ENCODE measurements at places on chromosomes 13 and 19. TPM values are rescaled to one million over a fixed set of nuclear protein-coding genes. Genes with fewer than 3 reads are reported as not detected.

The OR7C1 gene
- 0.98 TPM for total RNA-seq

The USP12 gene
- total RNA-seq: 21.0 TPM

The LGALS14 gene
- total RNA-seq: not detected

The ATP8A2 gene
- under 0.01 TPM for total RNA-seq

The DIAPH3 gene
- total RNA-seq: 0.64 TPM

The GZMM gene
- total RNA-seq: 1.1 TPM

The ARL11 gene
- total RNA-seq: 0.98 TPM

DNA sequence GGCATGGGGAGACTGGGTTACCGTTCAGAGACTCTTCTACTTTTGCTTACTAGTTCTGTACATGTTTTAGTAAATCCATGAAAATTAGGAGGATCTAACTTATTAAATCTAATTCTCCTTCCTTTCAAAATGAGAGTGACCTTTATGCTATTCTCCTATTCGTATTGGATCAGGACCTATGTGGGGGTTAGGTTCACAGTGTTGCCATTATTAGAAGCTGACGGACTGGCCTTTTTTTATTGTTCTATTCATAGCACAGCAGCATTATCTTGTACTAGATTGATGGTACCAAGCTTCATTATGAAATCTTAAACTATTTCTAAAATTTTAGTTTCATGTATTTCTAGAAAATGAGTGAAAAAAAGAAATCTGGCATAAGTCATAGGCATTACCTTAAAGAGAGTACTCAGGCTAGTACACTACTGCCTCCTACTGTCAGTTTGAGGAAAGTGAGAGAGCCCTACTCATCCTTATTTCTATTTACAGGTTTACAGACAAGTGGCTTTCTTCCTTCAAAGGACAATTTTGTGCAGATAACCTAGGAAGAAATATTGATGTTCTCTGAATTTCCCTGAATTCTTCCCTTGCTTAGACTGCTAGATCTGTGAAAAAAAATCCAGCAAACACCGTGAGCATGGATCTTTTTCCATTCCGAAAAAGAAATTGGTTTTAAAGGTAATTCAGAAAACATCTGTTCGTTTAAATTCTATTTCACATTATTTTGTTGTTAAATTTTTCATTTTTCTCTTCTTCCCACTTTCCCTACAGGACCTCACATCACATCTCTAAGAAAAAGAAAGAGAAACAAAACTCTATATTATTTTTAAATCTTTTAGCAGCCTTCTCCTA is 485.5 kb downstream of the DIAPH3 start:
- DNase-seq: no peak
- no peaks in the 10 kb centered on the region for H3K27me3 ChIP-seq
- no peak overlapping the region for H3K4me3 ChIP-seq
- H3K27ac ChIP-seq: no peak overlapping the region

GRCh38 chr19:48844472-48844871 is 8.2 kb upstream of the HSD17B14 start:
- no peak overlapping the region for H3K4me3 ChIP-seq
- no peaks in the 10 kb centered on the region for H3K27me3 ChIP-seq
- no peaks in the 10 kb centered on the region for H3K36me3 ChIP-seq

DNA sequence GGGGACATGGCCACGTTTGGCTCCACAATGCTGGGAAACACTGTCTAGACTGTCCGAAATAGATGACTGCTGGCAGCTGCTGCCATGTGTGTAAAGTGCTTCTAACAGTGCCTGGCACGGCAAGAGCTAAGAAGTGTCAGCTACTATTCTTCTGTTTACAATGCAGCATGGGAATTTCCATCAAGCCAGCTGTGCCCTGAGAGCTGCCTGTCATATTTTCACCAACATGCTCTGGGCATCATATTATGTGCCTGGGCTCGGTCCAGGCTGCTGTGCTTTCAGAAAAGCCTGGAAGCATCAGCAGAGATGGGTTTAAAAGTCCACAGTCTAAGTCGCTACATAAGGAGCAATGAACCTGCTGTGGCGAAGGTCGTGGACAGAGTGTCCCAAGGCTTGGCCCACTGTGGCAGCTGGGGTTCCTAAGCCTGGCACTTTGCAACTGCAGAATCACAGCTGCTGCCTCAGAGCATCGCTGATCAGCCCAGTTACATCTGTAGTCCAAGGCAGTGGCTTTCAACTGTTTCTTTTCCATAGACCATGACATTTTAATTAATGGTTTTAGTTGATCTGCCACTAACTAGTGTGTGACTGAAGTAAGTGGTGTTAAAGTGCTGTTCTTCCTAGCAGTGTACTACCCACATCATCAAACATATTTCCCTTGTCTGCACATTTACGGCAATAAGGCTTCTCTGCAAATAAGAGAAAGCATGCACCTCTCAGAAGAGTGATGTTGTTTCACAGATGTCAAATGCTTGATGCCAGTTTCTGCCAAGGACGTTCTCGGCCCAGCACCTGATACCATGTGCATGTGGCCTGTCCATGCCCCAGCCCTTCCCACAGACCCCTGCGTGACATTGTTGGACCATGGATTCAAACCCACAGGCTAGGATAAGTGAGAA is 95.7 kb upstream of the C1QTNF9B start:
- no peaks in the 10 kb centered on the region for H3K36me3 ChIP-seq
- no peak overlapping the region for H3K4me3 ChIP-seq
- no peak for DNase-seq
- no peak overlapping the region for H3K27ac ChIP-seq

GRCh38 chr19:34173193-34173956 is 1.1 kb downstream of the LSM14A start:
- H3K4me1 ChIP-seq: peaks cover 20% of the 10 kb centered on the region
- no peaks in the 10 kb centered on the region for H3K36me3 ChIP-seq
- H3K27ac ChIP-seq: peak overlapping the region; percentile 99
- no peaks in the 10 kb centered on the region for H3K27me3 ChIP-seq
- peak; percentile 71 for DNase-seq
- H3K4me3 ChIP-seq: peak overlapping the region; percentile 98

- no peaks in the 10 kb centered on the region for H3K36me3 ChIP-seq
- no peak for DNase-seq
- no peaks in the 10 kb centered on the region for H3K27me3 ChIP-seq
- no peaks in the 10 kb centered on the region for H3K4me1 ChIP-seq
- no peak overlapping the region for H3K27ac ChIP-seq
- H3K4me3 ChIP-seq: no peak overlapping the region
These were observed 4.4 kb upstream of the CNMD start for GRCh38 chr13:52743988-52744387.

GRCh38 chr19:11813703-11814028 is 407 bp upstream of the ZNF440 start:
- no peak for DNase-seq
- H3K4me3 ChIP-seq: peak overlapping the region; percentile 84
- H3K27ac ChIP-seq: peak overlapping the region; percentile 98
- H3K4me1 ChIP-seq: no peaks in the 10 kb centered on the region
- no peaks in the 10 kb centered on the region for H3K36me3 ChIP-seq

- no peaks in the 10 kb centered on the region for H3K27me3 ChIP-seq
- no peak overlapping the region for H3K27ac ChIP-seq
- no peaks in the 10 kb centered on the region for H3K36me3 ChIP-seq
- H3K4me1 ChIP-seq: no peaks in the 10 kb centered on the region
- H3K4me3 ChIP-seq: no peak overlapping the region
These were observed 15.8 kb downstream of the ARHGAP33 start for GRCh38 chr19:35790981-35791813.

DNA sequence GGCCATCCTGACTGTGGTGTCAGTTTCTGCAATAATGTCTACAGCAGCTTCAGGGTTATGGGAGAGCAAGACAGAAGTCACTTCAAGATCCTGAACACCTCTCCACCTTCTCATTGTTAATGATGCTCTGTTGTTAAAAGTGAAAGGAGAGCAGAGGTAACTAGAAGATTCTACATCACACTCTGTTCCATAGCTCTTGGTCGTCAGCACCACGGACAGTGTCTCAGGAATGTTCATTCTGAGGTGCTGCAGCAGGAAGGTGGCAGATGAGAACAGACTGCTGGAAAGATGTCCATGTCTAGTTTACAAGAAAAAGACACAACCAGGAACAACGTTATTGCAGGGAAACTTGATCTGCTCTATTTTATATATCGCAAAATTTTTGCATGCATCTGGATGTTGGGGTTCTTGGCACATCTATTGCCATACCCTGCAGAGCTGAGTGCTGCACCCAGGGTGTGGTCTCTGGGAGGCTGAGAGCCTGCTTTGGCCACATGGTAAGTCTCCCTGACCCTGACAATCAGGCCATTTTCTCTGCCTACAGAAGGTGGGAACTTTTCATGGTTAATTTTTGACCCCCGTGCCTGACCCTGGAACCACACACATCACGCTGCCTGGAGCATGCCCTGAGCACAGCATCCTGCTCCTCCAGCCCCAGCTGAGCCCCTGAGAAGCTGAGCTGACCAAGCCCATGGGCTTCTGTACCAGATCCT is 12.7 kb downstream of the CEACAM21 start:
- H3K36me3 ChIP-seq: no peaks in the 10 kb centered on the region
- no peaks in the 10 kb centered on the region for H3K4me1 ChIP-seq
- no peaks in the 10 kb centered on the region for H3K27me3 ChIP-seq

GRCh38 chr13:98155475-98156109 is 12.7 kb downstream of the FARP1 start:
- no peaks in the 10 kb centered on the region for H3K4me1 ChIP-seq
- no peak overlapping the region for H3K4me3 ChIP-seq
- H3K27ac ChIP-seq: no peak overlapping the region
- no peaks in the 10 kb centered on the region for H3K36me3 ChIP-seq

GRCh38 chr13:26561067-26561466 is 3.6 kb downstream of the WASF3 start:
- H3K4me1 ChIP-seq: no peaks in the 10 kb centered on the region
- H3K4me3 ChIP-seq: no peak overlapping the region
- H3K36me3 ChIP-seq: no peaks in the 10 kb centered on the region
- DNase-seq: no peak

DNA sequence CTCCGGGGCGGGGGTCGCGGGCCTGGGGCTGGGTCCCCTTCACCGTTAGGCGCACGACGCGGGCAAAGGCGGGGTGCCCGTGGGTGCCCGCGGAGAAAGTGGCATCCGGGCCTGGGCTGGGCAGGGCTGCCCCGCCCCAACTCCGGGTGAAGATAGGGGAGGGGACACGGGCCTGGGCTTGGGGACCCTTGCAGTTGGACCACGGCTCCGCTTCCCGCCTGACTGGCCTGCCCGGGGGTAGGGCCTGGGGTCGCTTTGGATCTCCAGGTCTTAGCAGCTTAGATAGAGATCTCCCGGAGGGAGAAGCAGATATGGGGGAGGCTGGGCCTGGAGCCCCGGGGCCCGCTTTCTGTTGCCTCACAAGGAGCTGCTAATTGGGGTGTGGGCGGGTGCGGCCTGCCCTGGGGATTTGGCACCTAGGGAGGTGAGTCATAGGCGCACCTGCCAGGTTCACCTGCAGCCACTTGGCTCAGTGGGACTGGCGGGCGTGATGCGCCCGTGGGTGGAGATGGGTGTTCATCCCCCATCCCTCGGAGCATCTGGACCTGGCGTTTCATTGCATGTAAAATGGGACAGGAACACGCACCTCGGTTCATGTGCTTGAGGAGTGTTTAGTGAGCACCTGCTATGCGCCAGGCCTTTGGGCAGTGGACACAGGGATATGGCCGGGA is 585 bp downstream of the MAP1S start:
- DNase-seq: peak; percentile 59
- H3K4me1 ChIP-seq: peaks cover 12% of the 10 kb centered on the region
- no peaks in the 10 kb centered on the region for H3K36me3 ChIP-seq
- no peaks in the 10 kb centered on the region for H3K27me3 ChIP-seq
- peak overlapping the region; percentile 79 for H3K27ac ChIP-seq

- H3K27me3 ChIP-seq: no peaks in the 10 kb centered on the region
- H3K27ac ChIP-seq: no peak overlapping the region
- no peaks in the 10 kb centered on the region for H3K36me3 ChIP-seq
- DNase-seq: no peak
- no peak overlapping the region for H3K4me3 ChIP-seq
These were observed 905.7 kb upstream of the SLITRK5 start for GRCh38 chr13:86765462-86765861.

GRCh38 chr13:84139561-84140158 is 257.4 kb upstream of the SLITRK1 start:
- H3K27me3 ChIP-seq: no peaks in the 10 kb centered on the region
- no peak overlapping the region for H3K4me3 ChIP-seq
- H3K36me3 ChIP-seq: no peaks in the 10 kb centered on the region

DNA sequence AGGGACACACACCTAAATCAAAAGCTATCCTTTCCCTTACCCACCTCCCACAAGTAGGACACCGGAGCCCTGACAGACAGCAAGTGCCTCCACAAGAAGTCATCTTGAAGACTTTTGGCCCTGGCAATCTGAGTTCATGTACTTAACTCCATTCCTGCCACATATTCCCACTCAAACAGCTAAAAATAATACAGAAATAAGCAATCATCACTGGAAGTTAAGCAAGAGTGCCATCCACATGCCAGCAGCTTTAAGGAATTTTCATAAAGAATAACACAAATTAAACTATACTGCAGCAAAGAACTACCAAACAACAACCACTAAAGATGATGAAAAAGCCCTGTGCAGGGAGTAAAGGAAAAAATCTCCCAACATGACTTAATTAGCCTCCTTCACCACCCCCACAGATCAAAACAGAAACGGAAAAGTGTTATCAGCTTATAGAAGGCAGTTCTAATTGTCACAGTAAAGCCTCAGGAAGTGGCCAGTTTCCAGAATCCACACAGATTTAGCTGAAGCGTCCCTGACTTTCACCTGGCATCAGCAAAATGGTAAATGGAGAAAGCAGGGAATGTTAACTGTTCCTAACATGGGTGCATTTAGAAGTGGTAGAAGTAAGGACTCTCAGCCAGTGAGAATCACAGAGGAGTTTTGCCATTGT is 343.9 kb downstream of the TBC1D4 start:
- H3K4me1 ChIP-seq: no peaks in the 10 kb centered on the region
- H3K4me3 ChIP-seq: no peak overlapping the region
- no peak overlapping the region for H3K27ac ChIP-seq
- no peaks in the 10 kb centered on the region for H3K27me3 ChIP-seq
- H3K36me3 ChIP-seq: no peaks in the 10 kb centered on the region

DNA sequence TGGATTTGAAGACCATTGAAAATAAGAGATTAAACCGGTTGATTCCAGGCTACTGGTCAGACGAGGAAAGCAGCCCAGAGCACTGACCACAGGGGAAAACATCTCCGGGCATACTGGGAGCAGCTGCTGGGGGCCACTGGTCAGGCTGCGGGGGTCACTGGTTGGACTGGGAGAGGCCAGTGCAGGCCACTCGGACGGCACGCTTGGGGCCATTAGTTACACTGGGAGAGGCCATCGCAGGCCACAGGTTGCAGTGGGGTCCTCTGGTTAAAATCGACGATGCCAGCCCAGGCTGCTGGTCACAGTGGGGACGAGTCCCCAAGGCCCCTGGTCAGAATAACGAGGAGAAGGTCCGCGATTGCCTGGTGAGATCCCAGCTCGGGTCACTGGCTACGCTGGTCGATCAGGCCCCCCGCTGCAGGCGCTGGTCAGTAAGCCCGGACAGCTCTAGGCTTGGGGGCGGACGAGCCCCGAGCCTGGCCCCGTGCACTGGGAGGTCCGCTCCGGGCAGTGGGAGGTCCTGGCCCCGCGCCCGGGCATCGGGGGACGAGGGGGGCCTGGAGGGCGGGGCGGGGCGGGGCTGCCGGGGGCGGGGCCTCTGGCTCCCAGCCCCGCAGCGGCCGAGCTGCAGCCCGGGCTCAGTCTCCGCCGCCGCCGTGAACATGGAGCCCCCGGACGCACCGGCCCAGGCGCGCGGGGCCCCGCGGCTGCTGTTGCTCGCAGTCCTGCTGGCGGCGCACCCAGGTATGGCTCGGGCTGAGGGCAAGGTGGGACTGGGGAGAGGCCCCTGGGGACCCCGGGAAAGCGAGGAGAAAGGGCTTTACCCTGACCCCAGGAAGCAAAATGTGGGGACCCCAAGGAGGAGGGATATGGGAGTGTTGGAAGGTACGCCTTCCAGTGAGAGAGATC is at the start of gene BCAM:
Gene BCAM (plus strand): TSS at position 641 of the 909 bp plus-strand sequence. CDS start 22 bp downstream, at position 663.
- H3K4me3 ChIP-seq: peak within 1 kb of the TSS; percentile 54
- no peaks in the 10 kb centered on the region for H3K27me3 ChIP-seq
- peaks cover 4% of the 10 kb centered on the region for H3K4me1 ChIP-seq
- H3K36me3 ChIP-seq: no peaks in the 10 kb centered on the region
